Stimulated activated CD8-positive, alpha-beta memory T cell treated with anti-CD3 and anti-CD28 coated beads, Interleukin-15, amount 100 ng/mL, for 4 hours (primary cell): ENCODE measurements at places on chromosomes 7 and 10.
A peak's percentile ranks its signal among the peaks of the same experiment; 100 is the strongest.

DNA sequence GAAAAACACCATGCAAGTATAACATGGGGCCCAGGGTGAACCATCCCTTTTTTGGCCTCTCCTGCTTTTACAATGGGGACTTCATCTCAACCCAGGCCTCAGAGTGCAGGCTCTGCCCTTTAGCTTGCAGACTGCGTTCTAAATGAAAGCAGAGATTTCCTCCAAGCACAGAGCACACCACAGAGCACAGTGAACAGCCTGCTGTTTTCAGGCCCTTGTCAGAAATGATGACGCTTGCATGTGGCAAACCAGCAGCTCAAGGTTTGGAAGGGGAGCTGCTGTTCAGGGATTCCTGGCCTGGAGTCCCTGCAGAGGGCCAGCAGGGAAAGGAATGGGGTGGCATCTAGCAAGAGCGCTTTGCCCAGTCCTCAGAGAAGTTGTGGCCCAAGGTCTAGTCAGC, 167.3 kb upstream of the CDCA7L start:
- no peak for DNase-seq

DNA sequence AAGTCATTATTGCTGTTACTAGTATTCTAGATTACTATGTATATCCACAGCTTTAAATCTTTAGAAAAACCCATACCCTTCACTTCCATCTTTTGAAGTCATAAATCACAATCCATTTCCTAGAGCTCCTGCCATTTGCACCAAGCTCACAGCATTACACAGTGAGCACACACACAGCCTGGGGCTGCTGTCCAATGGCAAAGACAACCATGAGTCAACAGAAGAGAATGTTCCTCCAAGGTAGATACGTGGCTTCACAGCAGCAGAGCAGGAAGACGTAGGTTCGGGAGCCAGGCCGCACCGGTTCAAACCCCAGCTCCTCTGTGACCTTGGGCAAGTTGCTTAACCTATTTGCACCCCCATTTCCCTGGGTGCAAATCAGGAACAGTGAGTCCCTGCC, 234.6 kb downstream of the DIP2C start:
- no peak for DNase-seq

- DNase-seq, result no peak
Measured at GRCh38 chr7:157293413-157293788, 43.4 kb upstream of the DNAJB6 start.

- DNase-seq, result peak; percentile 58
Measured at GRCh38 chr10:31317652-31318381, 1.2 kb upstream of the ZEB1 start.

GRCh38 chr7:36570528-36571189, 153.6 kb downstream of the AOAH start:
- DNase-seq, result no peak

GRCh38 chr10:5943536-5943935, 33.8 kb downstream of the IL15RA start:
- no peak for DNase-seq
